Forelimb muscle (tissue), 1 donor: ENCODE measurements at places on chromosomes 3 and 15. TPM values are rescaled to one million over a fixed set of nuclear protein-coding genes. Genes with fewer than 3 reads are reported as not detected.
A peak's percentile ranks its signal among the peaks of the same experiment; 100 is the strongest.

SNTN gene
- not detected for polyA plus RNA-seq

SAXO2 gene
- 2.2 TPM for polyA plus RNA-seq

SYNM gene
- polyA plus RNA-seq: 89.3 TPM

CTXN2 gene
- polyA plus RNA-seq: not detected

MME gene
- 7.7 TPM for polyA plus RNA-seq

GPR176 gene
- 3.6 TPM for polyA plus RNA-seq

THSD4 gene
- polyA plus RNA-seq: 21.8 TPM

MEX3B gene
- polyA plus RNA-seq: 14.6 TPM

FAM43A gene
- 15.0 TPM for polyA plus RNA-seq

GOLGA8O gene
- 0.92 TPM for polyA plus RNA-seq

SAMMSON gene
- not detected for polyA plus RNA-seq

RBPMS2 gene
- polyA plus RNA-seq: 4.1 TPM

CLSTN2 gene
- polyA plus RNA-seq: 2.1 TPM

DNA sequence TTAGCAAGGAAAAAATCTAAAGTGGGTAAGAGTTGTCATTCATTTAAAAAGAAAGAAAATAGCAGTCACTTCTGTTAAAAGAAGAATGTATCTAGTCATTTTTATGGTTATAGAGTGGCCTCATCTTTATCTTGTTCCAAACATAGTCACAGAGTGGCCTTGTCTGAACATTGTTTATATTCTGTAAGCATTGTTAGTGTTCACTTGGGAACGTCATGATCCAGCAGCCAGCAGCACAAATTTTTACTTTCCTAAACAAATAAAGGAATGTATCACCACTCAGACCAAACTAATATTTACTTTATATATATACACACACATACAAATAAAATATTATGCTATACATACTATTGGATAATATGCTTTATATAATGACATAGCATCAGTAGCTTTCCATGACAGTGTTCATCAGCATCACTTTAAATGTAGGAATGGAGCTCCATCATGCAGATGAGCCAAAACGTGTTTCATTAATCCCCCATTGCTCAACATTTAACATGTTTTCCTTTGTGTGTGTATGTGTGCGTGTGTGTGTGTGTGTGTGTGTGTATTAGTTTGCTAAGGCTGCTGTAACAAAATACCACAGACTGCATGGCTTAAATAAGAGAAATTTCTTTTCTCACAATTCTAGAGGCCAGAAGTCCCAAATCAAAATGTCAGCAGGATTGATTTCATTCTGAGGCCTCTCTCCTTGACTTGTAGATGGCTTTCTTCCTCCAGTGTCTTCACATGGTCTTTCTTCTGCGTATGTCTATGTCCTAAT is 39.6 kb upstream of the GYG1 start:
- no peak for DNase-seq

DNA sequence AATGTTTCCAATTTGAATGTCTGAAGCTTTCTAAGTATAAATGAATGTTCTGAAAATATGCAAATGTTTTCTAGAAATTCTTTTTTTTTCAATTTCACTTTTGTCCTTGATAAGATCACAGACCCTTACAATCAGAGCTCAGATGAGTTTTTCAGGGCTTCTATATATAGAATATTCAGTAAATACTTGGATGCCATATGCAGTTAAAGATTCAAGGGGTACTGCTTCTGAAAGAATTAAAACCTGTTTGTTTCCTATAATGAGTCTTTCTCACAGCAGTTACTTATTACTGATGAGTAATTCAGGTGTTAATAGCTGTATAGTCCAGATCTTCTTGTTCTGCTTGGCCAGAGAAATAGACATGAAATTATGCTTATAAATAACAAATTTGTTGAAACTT is 812.6 kb downstream of the ZPLD1 start:
- DNase-seq: no peak

DNA sequence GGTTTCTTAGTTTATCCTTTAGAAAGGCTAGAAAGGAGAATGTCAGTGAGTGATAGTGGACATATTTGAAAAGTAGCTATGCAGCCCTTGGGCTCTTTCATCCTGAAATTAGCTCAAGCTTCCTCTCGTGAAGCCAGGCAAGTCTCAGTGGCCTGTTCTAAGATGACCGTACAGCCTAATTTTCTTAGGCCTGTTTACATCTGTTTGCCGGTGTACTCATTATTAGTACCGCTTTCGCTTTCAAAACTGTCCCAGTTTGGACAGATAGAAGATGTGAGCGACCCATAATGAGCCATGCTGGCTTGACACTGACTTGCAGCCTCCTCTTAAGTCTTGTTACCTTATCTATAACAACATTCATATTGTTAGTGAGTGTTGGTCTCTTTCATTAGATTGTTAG is 5.7 kb upstream of the ARL14 start:
- DNase-seq: no peak

- DNase-seq: no peak
These were observed 22.0 kb downstream of the ZNF148 start for GRCh38 chr3:125353128-125353527.

GRCh38 chr3:49359623-49360022 is 1.5 kb upstream of the GPX1 start:
- DNase-seq: no peak

GRCh38 chr3:137065381-137065780 is 107.6 kb downstream of the IL20RB start:
- no peak for DNase-seq

DNA sequence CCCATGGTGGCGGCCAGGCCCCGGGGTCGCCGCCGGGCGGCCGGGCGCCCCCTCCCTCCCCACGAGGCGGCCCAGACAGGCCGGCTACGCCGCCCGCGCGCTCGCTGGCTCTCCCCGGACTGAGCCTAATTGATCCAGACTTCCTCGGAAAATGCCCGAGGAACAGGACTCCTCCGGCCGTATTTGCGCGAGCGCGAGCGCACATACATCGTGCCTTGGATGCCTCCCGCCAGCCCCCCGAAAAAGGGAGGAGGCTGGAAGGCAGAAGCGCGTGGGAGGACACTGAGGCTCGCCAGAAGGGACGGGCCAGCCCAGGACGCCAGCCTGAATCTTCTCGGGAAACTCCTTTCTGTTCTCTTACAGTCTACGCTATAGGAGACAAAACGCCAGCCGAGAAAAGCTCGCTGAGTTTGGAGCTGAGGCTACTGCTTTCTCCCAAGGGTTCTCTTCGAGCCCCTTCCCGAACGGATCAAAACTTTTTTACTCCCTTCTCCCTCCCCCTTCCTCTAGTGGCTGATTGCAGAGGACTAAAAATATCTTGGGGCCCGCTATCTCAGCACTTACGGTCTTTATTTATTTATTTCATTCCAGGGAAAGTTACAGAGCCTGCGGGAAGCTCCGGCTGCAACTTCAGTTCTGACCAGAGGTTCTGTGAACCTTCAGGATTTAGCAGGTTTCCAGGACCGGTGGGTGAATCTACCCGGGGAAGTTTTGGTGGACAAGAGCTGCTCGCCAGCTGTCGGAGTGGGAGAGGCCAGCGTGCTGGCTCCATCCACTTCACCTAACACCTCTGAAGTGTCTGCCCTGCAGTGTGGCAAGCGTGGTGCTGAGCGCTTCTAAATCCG is at the start of gene PDZRN3:
Gene PDZRN3, minus strand, starts transcription at position 121 of the 845 bp plus-strand sequence.
- DNase-seq: peak; percentile 80

DNA sequence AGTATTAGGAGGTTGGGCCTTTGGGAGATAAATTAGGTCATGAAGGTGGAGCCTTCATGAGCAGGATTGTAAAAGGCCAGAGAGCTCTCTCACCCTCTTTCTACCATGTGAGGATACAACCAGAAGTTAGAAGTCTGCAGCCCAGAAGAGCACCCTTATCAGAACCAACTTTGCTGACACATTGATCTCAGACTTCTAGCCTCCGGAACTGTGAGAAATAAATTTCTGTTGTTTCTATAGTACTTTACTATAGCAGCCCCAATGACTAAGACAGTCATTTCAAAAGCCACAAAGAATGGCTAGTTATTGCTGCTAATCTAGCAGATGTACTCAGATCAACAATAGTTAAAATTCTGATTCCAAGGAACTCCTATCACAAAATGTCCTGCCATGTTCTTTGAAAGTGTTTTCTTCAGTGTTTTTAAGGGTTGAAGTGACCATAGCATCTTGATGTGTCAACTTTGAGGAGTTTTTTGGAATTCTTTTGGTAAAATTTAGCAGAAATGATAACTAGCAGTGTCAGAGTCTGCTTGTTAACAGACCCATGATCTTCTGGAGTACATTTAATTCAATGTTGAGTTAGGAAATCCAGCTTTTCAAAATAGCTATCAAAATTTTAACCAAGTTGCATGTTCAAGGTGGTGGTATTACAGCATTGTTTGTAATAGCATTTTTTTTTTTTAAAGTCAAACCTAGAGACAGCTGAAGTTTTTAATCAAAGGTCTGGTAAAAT is 10.3 kb downstream of the DZIP3 start:
- no peak for DNase-seq

- DNase-seq: no peak
These were observed 60.8 kb downstream of the ATP13A5 start for GRCh38 chr3:193317682-193318300.

GRCh38 chr3:94130690-94131089 is 67.8 kb downstream of the NSUN3 start:
- DNase-seq: no peak

GRCh38 chr15:66066481-66066880 is 187.1 kb downstream of the MEGF11 start:
- no peak for DNase-seq

- DNase-seq: no peak
These were observed 63.1 kb downstream of the LSM3 start for GRCh38 chr3:14241716-14242115.

GRCh38 chr15:101088788-101089578 is 162.9 kb downstream of the CHSY1 start:
- DNase-seq: no peak

- peak; percentile 83 for DNase-seq
These were observed at the start of gene ADAMTS9 for GRCh38 chr3:64687781-64688604. TSS of gene ADAMTS9 (minus strand) at chr3:64688000. CDS start at chr3:64687657, 343 bp downstream.
